ENCODE measurements at places on chromosomes 5 and 9. TPM values are rescaled to one million over a fixed set of nuclear protein-coding genes. Genes with fewer than 3 reads are reported as not detected.

The TPRN gene
- total RNA-seq: 5.6 TPM

The IL5 gene
- not detected for total RNA-seq

The TAF11L2 gene
- total RNA-seq: not detected

The TAF11L11 gene
- total RNA-seq: not detected

The GTF3C4 gene
- 15.0 TPM for total RNA-seq

The PDCD1LG2 gene
- 11.7 TPM for total RNA-seq

The FAM170A gene
- not detected for total RNA-seq

The RGMB gene
- 17.4 TPM for total RNA-seq

The NDUFA8 gene
- total RNA-seq: 45.3 TPM

The RMND5B gene
- total RNA-seq: 34.5 TPM

The ESM1 gene
- total RNA-seq: 214 TPM

The UBLCP1 gene
- 8.6 TPM for total RNA-seq
